ENCODE measurements at places on chromosomes 6 and 20.

- H3K4me1 ChIP-seq, result no peaks in the 10 kb centered on the region
- H3K36me3 ChIP-seq, result no peaks in the 10 kb centered on the region
- H3K4me3 ChIP-seq, result no peak overlapping the region
- no peaks in the 10 kb centered on the region for H3K27me3 ChIP-seq
- no peak for DNase-seq
- H3K27ac ChIP-seq, result no peak overlapping the region
These were observed 231.6 kb downstream of the HTR1B start for GRCh38 chr6:77231438-77232305.

DNA sequence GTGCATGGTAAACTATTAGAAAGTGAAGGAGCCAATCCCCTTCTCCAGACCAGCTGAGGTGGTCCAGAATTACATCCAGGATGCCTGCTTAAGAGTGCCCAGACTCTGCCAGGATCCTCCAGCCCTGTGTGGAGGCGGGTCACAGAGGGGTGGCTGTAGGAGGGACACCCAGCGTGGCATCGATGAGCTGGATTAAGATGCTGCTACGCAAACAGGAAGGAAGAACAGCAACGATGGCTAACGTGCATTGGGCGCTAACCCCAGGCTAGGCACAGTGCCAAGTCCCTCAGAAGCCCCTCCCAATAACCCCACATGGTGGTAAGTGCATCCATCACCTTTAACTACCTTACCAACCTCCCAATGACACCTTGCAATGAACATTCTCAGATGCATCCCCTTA is 63.9 kb upstream of the MRPS10 start:
- DNase-seq, result peak; percentile 44
- H3K4me3 ChIP-seq, result peak overlapping the region; percentile 47
- peaks cover 65% of the 10 kb centered on the region for H3K4me1 ChIP-seq
- H3K36me3 ChIP-seq, result peaks cover 8% of the 10 kb centered on the region
- peak overlapping the region; percentile 98 for H3K27ac ChIP-seq

- no peaks in the 10 kb centered on the region for H3K27me3 ChIP-seq
- no peak overlapping the region for H3K27ac ChIP-seq
- no peaks in the 10 kb centered on the region for H3K36me3 ChIP-seq
- no peak overlapping the region for H3K4me3 ChIP-seq
- DNase-seq, result no peak
- peaks cover 54% of the 10 kb centered on the region for H3K4me1 ChIP-seq
These were observed 52.3 kb upstream of the IL20RA start for GRCh38 chr6:137097057-137097456.

GRCh38 chr6:141261016-141261671 is 871.6 kb upstream of the GJE1 start:
- H3K36me3 ChIP-seq, result no peaks in the 10 kb centered on the region
- no peak overlapping the region for H3K4me3 ChIP-seq
- H3K27me3 ChIP-seq, result no peaks in the 10 kb centered on the region
- H3K27ac ChIP-seq, result no peak overlapping the region
- no peak for DNase-seq

DNA sequence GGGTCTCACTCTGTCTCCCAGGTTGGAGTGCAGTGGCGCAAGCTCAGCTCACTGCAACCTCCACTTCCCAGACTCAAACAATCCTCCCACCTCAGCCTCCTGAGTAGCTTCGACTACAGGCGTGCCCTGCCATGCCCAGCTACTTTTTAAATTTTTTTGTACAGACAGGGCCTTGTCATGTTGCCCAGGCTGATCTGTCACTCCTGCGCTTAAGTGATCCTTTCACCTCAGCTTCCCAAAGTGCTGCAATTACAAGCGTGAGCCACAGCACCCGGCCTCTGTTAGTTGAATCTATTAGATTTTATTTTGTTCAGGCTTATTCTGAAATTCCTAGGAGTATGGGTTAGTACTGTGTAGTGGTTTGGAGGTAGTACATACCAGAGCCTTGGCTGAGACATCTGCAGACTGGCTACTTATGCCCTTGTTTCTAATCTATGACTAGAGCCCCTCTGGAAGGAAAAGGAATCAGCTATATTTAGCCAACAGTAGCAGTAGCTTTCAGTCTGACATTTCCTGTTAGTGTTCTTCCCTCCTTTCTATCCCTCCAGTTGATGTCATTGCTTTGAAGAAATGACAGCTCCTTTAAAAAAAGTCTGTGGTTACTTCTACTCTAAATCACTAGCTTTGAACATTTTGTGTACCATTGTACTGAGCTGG is 74.4 kb downstream of the ITCH start:
- H3K36me3 ChIP-seq, result peaks cover 9% of the 10 kb centered on the region
- peak overlapping the region; percentile 57 for H3K27ac ChIP-seq
- peaks cover 8% of the 10 kb centered on the region for H3K4me1 ChIP-seq
- DNase-seq, result no peak

DNA sequence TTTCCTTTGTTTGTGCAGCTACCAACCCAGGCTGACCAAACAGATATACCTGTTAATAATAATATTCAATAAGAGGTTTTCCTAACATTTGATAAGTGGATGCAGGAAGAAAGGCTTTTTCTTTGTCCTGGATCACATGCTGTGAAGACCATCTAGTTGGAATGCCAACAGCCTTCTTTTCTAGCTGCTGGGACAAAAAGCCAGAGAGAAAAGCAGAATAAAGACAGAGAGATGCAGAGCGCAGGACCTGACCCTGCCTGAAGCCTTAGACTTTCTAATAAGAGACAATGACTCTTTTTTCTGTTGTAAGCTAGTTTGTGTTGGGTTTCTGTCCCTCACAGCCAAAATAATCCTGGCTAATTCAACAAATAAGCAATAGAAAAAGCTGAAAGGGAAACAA is 308.2 kb downstream of the PHF3 start:
- no peak overlapping the region for H3K27ac ChIP-seq
- H3K4me3 ChIP-seq, result no peak overlapping the region
- DNase-seq, result no peak
- H3K27me3 ChIP-seq, result no peaks in the 10 kb centered on the region
- no peaks in the 10 kb centered on the region for H3K4me1 ChIP-seq

DNA sequence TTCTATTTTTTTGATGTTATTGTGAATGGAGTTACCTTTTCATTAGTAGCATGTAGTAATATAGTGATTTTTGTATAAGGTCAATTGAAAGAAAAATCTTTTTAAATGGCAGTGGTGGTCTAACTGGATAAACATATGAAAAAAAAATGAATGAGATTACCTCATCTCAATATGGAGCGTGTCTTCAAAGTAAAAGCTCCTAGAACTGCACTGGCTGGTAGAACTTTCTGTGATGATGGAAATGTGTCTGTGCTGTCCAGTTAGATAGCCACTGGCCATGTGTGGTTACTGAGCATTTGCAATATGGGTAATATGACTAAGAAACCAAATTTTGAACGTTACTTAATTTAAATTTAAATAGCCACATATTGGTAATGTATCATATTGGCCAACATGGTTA is 44.1 kb downstream of the MRAP2 start:
- H3K4me3 ChIP-seq, result no peak overlapping the region
- no peaks in the 10 kb centered on the region for H3K36me3 ChIP-seq
- DNase-seq, result no peak
- no peak overlapping the region for H3K27ac ChIP-seq
- peaks cover 27% of the 10 kb centered on the region for H3K27me3 ChIP-seq

- no peak overlapping the region for H3K27ac ChIP-seq
- H3K36me3 ChIP-seq, result no peaks in the 10 kb centered on the region
- H3K4me3 ChIP-seq, result peak overlapping the region; percentile 82
- DNase-seq, result no peak
These were observed 49.0 kb downstream of the CPXM1 start for GRCh38 chr20:2751347-2751877.

DNA sequence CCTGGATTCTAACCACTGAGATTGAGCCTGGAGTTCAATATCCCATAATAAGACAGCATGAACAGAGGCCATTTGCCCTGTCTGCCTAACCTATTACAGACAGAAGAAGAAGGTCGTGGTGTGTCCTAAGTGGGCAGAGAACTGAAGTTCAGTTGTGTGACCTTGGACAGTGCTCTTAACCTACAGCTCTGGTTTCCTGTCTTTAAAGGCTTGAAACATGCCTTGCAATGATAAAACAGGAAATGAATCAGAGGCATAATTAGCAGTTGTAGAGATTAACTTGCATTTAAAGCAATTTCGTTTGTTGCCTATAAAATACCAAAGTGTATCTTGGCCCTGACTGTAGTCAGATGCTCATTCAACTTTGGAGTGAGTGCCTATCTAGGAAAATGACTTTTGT is 507.2 kb upstream of the CHD6 start:
- H3K27ac ChIP-seq, result no peak overlapping the region
- no peak for DNase-seq
- no peak overlapping the region for H3K4me3 ChIP-seq
- no peaks in the 10 kb centered on the region for H3K4me1 ChIP-seq

- no peaks in the 10 kb centered on the region for H3K36me3 ChIP-seq
- no peak for DNase-seq
- H3K27me3 ChIP-seq, result peaks cover 17% of the 10 kb centered on the region
- no peak overlapping the region for H3K4me3 ChIP-seq
These were observed 299.5 kb downstream of the PREX1 start for GRCh38 chr20:48528346-48528745.

DNA sequence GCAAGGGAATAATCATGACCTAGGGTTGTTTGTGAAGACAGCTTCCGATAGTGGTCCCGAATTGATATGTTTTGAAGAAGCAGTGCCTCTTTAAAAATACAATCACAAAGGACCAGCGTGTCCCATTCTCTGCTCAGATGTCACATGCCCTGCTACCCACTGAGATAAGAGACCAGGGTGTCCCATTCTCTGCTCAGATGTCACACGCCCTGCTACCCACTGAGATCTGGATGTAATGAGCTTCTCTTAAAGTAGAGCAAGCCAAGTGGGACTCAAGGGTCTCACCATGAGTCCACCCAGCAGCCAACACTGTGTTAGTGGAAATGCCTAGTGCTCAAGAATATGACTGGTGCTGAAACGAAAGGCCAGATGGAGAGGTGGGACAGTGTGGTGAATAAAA is 22.2 kb downstream of the RIN2 start:
- no peak for DNase-seq
- H3K4me3 ChIP-seq, result no peak overlapping the region
- no peak overlapping the region for H3K27ac ChIP-seq
- H3K4me1 ChIP-seq, result peaks cover 7% of the 10 kb centered on the region
- no peaks in the 10 kb centered on the region for H3K36me3 ChIP-seq

- no peak overlapping the region for H3K4me3 ChIP-seq
- H3K27ac ChIP-seq, result no peak overlapping the region
- no peak for DNase-seq
- no peaks in the 10 kb centered on the region for H3K36me3 ChIP-seq
- H3K4me1 ChIP-seq, result no peaks in the 10 kb centered on the region
These were observed 129.7 kb upstream of the AKAP12 start for GRCh38 chr6:151109869-151110575.

DNA sequence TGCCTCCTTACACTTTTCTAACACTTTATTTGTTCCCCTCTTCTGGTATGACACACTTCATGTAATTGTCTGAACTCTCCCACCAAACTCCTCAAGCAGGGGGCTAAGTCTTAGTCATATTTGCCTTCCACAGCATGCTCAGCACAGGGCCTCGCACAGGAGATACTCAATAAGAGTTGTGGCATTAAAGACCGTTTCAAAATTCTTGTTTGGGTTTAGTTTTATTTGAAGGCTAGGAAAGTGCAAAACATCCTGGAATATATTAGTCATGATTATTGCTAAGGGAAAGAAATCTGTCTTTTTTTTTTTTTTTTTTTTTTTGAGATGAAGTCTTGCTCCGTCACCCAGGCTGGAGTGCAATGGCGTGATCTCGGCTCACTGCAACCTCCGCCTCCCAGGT is 137.6 kb upstream of the ECI2 start:
- no peak overlapping the region for H3K27ac ChIP-seq
- no peak for DNase-seq
- no peaks in the 10 kb centered on the region for H3K36me3 ChIP-seq
- no peaks in the 10 kb centered on the region for H3K27me3 ChIP-seq
- H3K4me1 ChIP-seq, result no peaks in the 10 kb centered on the region
- H3K4me3 ChIP-seq, result no peak overlapping the region

DNA sequence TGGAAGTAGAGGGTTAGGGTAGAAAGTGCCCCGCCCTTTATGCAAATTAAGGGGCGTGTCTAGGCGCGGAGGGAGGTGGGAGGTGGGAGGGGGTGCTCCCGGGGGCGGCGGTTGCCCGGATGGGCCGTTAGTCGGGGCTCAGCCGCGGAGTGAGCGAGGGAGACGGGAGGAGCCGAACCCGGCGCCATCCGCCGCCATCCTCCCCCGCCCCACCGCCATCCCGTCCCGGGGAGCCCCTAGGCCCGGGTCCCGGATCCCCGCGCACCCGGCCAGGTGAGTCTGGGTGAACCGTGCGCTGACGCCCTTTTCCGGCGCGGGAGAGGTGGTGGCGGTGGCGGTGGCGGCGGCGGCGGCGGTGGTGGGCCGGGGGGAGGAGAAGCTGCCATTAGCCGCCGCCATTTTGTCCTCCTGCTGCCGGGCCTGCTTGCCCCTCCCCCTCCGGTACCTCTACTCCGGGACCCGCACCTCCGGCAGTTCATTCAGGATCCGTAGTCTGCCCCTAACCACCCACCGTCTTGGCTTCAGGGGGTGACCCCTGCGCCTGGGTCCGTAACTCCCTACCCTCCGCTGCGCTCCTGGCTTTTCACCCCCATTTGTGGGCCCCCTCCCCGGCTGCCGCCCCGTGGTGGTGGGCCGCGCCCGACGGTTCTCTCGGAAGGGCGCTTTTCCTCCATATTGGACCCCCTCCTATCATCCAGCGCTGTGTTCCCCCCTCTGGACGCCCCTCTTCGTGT is at the start of gene PRRC2A:
Gene PRRC2A (plus strand): TSS at position 130 of the 734 bp plus-strand sequence. CDS start 2,075 bp downstream, outside the sequence.
- peak within 1 kb of the TSS; percentile 95 for H3K27ac ChIP-seq
- peak within 1 kb of the TSS; percentile 99 for H3K4me3 ChIP-seq
- peaks cover 8% of the 10 kb centered on the region for H3K36me3 ChIP-seq
- DNase-seq, result no peak
- H3K4me1 ChIP-seq, result peaks cover 52% of the 10 kb centered on the region

GRCh38 chr20:50292591-50293283 is 102.1 kb downstream of the CEBPB start:
- H3K4me3 ChIP-seq, result no peak overlapping the region
- DNase-seq, result no peak

GRCh38 chr6:30121446-30122366 is 8.8 kb upstream of the TRIM31 start:
- no peak overlapping the region for H3K4me3 ChIP-seq
- no peak overlapping the region for H3K27ac ChIP-seq
- no peaks in the 10 kb centered on the region for H3K4me1 ChIP-seq
- DNase-seq, result no peak
- H3K36me3 ChIP-seq, result no peaks in the 10 kb centered on the region
- H3K27me3 ChIP-seq, result peaks cover 25% of the 10 kb centered on the region

GRCh38 chr6:33757906-33758305 is 11.2 kb upstream of the IP6K3 start:
- H3K27ac ChIP-seq, result no peak overlapping the region
- no peaks in the 10 kb centered on the region for H3K36me3 ChIP-seq
- H3K27me3 ChIP-seq, result peaks cover 1% of the 10 kb centered on the region
- no peak for DNase-seq
- no peaks in the 10 kb centered on the region for H3K4me1 ChIP-seq

GRCh38 chr6:14118091-14118439 is 493 bp downstream of the CD83 start:
- H3K27ac ChIP-seq, result peak overlapping the region; percentile 90
- no peaks in the 10 kb centered on the region for H3K36me3 ChIP-seq
- H3K4me3 ChIP-seq, result peak overlapping the region; percentile 95
- no peaks in the 10 kb centered on the region for H3K27me3 ChIP-seq
- DNase-seq, result no peak

GRCh38 chr6:48474830-48475229 is 363.8 kb upstream of the PTCHD4 start:
- no peaks in the 10 kb centered on the region for H3K36me3 ChIP-seq
- H3K4me1 ChIP-seq, result no peaks in the 10 kb centered on the region
- no peak overlapping the region for H3K4me3 ChIP-seq

GRCh38 chr6:89032599-89032998 is 48.0 kb upstream of the PNRC1 start:
- H3K4me1 ChIP-seq, result peaks cover 2% of the 10 kb centered on the region
- no peak overlapping the region for H3K4me3 ChIP-seq
- no peaks in the 10 kb centered on the region for H3K27me3 ChIP-seq
- H3K27ac ChIP-seq, result no peak overlapping the region
- DNase-seq, result no peak

All from naive thymus-derived CD8-positive, alpha-beta T cell (primary cell).